ENCODE measurements at places on chromosomes 7 and 10. TPM values are rescaled to one million over a fixed set of nuclear protein-coding genes. Genes with fewer than 3 reads are reported as not detected.

The TMEM176B gene
- 355 TPM for total RNA-seq

The TMEM184A gene
- 57.6 TPM for total RNA-seq

The CALCR gene
- not detected for total RNA-seq

The ACTR3C gene
- 38.0 TPM for total RNA-seq

The FAM53B gene
- total RNA-seq, result 31.6 TPM
